Stimulated activated CD8-positive, alpha-beta memory T cell treated with anti-CD3 and anti-CD28 coated beads, Interleukin-2, amount 100 ng/mL, for 48 hours (primary cell): ENCODE measurements at places on chromosomes 2 and 18.

GRCh38 chr18:12346240-12346565, 30.8 kb downstream of the AFG3L2 start:
- DNase-seq: no peak

- DNase-seq: no peak
These were observed 102.5 kb downstream of the LOXHD1 start for GRCh38 chr18:46554406-46555080.

GRCh38 chr18:6595666-6596065, 133.8 kb upstream of the ARHGAP28 start:
- DNase-seq: no peak

- no peak for DNase-seq
These were observed 95.0 kb downstream of the DGKD start for GRCh38 chr2:233449081-233449901.

DNA sequence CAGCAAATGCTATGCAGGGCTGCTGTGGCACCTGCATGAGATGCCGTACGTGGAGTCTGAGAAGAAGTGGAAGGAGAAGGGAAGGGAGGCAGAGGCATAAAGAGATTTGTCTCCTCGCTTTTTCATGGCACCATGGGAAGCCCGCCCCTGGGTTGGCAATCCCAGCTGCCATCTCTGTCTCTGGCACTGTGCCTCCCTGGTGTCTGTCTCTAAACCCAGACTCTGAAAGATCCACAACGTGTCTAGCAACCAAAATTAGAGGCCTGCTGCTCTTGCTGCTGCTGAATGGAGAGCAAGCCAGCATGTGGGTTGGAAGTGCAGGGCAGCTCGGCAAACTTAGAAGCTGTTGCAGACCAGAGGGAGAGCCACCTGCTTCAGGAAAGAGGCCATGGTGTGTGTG, 53.1 kb downstream of the INO80C start:
- no peak for DNase-seq

- DNase-seq: no peak
These were observed 99.3 kb downstream of the C1QL2 start for GRCh38 chr2:119059287-119059686.

DNA sequence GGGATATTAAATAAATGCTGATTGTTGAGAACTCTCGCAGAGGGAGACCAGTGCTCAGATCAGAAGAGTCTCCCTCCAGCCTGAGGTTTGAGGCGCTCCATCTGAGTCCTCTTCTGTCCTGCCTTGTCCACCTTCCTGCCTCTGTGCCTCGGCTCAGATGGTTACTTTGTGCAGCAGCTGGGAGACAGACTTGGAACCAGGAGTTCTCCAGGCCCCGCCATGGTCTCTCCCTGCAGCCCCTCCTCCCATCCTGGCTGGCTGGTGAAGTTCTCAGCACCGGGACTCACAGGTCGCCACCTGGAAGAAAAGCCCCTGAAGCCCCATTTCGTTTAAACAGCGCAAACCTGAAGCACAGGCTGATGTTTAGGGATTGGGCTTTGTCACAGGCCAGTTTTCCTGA, 60.6 kb downstream of the DDX1 start:
- DNase-seq: no peak

DNA sequence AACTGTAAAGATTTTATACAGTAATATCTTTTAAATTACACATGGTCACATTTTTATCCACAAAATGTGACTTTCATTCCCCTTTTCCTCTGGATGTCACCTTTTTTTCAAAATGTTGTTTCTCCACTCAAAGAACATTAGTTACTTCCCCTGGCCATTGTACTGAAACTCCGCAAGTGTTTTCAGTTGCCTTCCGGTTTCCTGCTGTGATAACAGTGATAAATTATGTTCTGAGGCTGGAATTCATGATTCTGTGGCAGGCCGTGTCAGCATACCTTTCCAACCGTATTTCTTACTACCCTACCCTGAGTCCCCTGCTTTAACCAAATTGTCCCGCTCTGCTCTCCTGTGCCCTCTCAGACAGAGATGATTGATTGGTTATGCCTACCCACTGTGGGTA, 53.5 kb downstream of the MGAT5 start:
- no peak for DNase-seq

GRCh38 chr2:124923097-124923496, 898.0 kb downstream of the CNTNAP5 start:
- no peak for DNase-seq

DNA sequence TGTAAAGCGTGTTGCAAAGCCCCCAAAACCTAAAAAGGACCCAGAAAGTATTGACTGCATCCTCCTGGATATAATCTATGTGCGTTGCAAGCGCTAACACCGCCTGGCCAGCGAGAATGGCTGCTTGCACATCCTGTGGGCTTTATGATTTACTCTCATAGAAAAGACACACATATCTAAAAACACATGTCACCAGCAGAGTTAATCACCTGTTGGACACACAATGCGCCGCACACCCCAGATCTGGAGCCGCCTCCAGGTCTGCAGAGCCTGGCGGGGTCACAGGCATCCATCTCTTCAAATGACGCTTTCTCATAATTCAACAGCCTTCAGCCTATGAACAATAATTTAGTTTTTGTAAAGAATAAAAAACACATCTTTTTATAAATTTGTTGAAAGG, 186.5 kb downstream of the RTP5 start:
- DNase-seq: no peak

- no peak for DNase-seq
These were observed 455.4 kb downstream of the CMPK2 start for GRCh38 chr2:6410313-6410712.

- DNase-seq: no peak
These were observed 176.8 kb upstream of the CELF4 start for GRCh38 chr18:37742436-37742835.

GRCh38 chr18:7545734-7546133, 21.4 kb upstream of the PTPRM start:
- DNase-seq: no peak

DNA sequence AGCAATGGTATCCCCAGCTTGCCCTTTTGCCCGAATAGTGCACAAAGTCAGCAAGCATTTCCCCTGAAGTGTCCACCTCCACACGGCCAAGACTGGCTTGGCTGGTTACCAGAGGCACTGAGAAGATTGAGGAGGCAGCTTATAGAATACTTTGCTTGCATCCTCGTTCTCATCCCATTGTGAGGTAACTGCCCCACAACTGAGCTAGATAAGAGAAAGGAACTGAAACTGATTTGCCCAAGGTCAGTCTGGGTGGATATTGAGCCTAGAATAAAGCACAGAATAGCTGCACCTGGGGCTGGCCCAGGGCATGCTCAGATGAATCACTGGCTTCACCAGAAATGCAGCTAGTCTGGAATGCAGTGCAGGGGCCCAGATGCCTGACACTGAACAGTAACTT, 32.7 kb upstream of the MAP4K3 start:
- DNase-seq: no peak

- no peak for DNase-seq
These were observed 1129.9 kb upstream of the GYPC start for GRCh38 chr2:125526093-125526492.
